Stimulated activated CD4-positive, alpha-beta T cell treated with anti-CD3 and anti-CD28 coated beads, Interleukin-2, amount 100 ng/mL, for 4 hours (primary cell): ENCODE measurements at places on chromosomes 2 and 18.

GRCh38 chr2:156306821-156307220 lies 25.7 kb downstream of the NR4A2 start:
- no peak for DNase-seq

DNA sequence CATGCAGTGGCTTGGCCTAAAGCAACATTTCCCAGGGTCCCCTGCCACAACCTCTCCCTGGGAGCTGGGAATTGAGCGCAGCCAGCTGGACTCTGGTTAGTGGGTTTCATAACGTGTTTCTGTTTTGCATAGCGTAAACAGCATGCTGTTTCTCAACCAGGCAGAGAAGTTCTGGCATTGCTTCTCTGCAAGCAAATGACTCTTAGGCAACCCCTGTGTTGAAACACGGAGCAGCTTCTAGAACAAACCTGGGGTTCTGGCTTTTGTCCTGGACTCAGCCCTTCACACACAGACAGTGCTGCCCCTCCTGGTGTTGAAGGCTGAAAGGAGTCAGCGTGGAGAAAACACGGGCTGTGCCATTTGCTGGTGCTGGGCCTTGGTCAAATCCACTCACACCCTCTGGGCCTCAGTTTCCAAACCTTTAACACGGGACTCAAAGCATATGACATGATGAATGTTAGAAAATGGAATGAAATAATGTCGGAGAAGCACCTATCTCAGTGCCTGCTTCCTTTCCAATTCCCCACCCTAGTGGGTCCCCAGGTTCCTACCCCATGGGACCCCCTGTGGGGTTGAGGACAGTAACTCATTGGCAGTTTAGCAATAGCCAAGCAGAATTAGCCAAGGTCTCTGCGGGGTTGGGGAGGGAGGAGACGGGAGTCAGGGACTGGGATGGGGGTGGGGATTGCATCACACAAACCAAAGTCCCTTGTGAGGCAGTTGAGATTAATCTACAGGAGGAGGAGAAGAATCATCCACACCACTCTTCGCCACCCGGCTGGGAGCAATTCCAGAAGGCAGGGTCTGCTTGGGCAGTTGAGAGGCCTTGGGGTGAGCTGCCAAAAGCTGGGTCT lies 30.2 kb upstream of the IL1R2 start:
- no peak for DNase-seq

DNA sequence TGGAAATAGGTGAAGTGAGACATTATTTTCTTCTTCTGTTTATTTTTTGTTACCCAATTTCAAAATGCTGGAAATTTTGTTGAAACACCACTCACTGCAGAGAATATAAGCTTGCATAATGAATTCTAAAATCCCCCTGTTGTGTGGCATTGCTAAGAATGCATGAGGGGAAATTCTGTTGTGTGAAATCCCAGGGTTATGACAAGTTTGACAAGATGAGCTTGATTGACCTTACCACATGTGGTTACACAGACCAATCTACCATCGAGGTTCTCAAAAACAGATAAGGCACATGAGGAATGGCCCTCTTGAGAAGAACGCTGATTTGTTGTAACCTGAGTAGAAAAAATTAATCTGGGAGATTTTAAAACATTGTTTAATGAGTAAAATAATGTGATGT lies 261.6 kb upstream of the MMADHC start:
- DNase-seq, result no peak

- no peak for DNase-seq
Observed at GRCh38 chr2:238487652-238488346, 61.1 kb downstream of the ASB1 start.

- DNase-seq, result no peak
Observed at GRCh38 chr2:196245378-196246140, 74.2 kb upstream of the STK17B start.

DNA sequence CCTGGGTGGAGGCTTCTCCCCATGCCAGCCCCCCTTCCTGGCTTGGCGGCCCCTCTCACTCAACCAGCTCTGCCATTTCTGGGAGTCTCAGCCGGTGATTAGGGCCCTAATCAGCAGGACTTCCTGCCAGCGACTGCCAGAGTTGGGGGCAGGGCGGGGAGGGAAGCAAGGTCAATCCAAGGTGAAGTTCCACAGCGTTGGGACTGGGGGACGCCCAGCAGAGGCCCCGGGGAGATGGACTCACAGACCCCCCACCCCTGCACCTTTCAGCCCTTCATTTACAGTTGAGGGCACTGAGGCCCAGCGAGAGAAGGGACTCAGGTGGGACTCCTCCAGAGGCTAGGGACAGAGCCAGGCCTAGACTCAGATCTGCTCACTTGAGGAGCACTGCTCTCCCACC lies 65.3 kb downstream of the TNS1 start:
- DNase-seq, result no peak

GRCh38 chr18:31041271-31042083 lies 1.1 kb downstream of the DSC3 start:
- no peak for DNase-seq

- no peak for DNase-seq
Observed at GRCh38 chr2:174544156-174544555, 53.4 kb downstream of the WIPF1 start.

DNA sequence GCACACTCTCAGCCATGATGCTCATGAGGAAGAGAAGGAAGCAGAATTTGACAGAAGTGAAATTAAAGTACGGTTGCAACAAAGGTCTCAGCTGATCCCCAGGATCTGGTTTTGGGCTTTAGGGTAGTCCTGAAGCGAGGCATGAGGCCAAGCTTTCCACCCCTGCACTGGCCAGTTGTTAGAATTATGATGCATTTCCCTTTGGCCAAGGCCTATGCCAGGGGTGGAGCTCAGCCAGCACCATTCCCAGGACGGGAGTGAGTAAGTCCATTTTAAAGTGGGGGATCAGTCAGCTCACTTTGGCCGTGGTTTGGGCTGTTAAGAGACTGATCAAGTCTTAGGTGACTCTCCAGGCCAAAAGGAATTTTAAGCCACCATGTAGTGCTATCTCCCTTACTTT lies 314.5 kb upstream of the MMADHC start:
- DNase-seq, result no peak

DNA sequence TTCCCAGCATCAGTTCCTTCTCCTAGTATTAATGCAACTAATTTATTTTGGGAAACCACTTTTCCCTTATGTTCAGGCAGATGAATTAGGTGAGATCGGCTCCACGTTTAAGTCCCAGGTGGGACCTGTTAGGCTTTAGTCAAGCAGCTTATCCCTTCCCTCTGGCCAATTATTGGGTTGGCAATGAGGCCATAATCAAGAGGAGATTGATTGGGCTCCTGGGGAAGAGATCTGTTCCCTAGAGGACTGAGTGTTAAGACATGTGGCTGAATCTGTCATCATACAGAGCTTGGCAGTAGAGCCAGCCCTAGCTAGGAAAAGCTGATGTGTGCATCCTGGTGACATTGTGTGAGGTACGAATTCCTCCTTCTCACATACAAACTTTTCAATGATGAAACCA lies 104.4 kb downstream of the PTH2R start:
- DNase-seq, result no peak

- DNase-seq, result no peak
Observed at GRCh38 chr18:809985-810642, 1.9 kb downstream of the YES1 start.

- no peak for DNase-seq
Observed at GRCh38 chr2:227886149-227886548, 14.7 kb downstream of the DAW1 start.

- no peak for DNase-seq
Observed at GRCh38 chr18:7607540-7608173, 40.5 kb downstream of the PTPRM start.
